Stimulated activated CD8-positive, alpha-beta memory T cell treated with anti-CD3 and anti-CD28 coated beads, Interleukin-4, amount 100 ng/mL, for 1 hour (primary cell): ENCODE measurements at places on chromosomes 5 and 9.

GRCh38 chr5:58334035-58334434 is 125.9 kb downstream of the PLK2 start:
- DNase-seq, result no peak

DNA sequence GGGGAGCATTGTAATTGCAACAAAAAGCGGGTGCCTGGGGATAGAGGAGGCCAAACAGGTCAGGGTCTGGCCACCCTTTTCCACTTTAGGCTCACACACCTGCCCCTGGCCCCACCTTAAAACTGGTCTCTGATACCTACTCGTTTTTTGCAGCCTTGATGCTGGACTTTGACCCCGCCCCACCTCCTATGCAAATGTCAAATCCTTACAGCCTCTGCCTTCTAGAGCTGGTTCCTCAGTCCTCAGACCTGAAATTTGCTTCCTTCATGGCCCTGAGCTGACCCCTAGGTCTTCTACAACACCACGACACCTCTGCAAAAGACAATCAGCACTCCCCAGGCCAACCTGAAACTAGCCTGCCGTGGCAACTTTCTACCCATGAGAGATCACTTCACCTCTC is 37.7 kb downstream of the SMIM23 start:
- DNase-seq, result no peak

DNA sequence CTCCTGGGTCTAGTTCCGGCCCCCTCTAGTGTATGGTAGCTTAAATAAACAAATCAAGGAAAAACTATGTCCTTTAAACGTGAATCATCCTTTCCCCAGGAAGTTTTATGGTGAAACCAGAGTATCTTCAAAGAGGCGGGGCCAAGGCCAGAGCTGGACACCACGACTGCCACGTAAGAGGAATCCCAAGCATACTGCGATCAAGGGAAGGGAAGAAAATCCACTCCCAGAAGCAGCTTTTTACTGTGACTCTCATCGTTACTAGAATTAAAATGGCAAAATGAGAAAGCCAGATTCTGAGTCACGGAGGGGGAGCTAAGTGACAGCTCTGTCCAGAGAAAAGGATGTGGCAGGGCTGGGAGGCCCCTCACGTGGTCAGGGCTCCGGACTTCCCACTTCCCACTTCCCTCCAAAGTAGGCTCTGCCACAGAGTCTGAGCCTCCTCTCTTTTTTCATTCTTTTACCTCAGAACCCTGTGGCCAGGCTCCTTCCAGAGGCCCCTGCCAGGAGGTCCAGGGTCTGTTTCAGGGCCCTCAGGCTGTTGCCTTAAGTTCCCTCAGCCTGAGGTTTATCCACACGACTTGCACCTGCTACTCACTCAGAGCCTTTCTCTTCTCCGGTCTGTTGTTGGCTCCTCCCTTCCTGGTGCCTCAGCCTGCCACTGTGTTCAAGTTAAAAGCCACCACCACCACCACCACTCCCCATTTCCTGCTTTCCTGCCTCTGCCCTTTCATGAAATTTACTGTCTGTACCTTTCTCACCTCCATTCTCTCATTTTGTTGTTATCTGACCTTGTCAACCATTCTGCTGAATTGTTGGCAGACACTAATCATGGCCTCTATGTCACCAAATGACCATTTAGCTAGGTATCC is 1.4 kb upstream of the GLRX start:
- DNase-seq, result no peak

GRCh38 chr9:33475357-33475756 is 1.6 kb upstream of the NOL6 start:
- no peak for DNase-seq

DNA sequence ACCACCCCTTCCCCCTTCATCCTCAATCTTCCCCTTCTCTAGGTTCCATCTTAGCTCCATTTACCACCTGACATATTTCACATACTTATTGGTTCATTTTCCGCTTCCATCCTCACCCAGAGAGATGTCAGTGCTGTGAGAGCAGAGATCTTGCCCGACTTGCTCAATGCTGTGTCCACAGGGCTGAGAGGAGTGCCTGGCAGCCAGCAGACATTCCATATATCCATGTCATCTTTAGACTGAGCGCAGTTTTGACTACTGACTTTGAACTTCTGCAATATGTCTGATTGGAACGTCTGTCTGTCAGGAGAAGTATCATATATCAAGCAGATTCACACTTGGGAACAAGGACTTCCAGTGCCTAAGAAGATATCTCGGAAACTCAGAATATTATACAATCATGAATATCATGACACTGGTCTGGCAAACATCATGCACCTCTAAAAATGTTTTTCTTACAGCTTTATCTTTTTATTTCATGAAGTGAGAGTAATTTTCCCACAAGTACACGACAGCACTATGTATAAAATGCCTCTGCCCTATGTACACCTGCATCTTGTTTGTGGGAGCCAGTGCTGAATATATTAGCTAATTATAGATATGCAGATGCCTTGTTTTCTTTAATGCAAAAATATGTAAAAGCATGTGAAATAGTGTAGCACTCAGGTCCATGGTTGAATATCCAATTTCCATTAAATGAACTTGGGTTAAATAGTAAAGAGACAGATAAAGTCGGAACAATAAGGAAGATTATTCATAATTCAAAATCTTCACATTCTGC is 454.0 kb upstream of the DAP start:
- DNase-seq, result no peak

DNA sequence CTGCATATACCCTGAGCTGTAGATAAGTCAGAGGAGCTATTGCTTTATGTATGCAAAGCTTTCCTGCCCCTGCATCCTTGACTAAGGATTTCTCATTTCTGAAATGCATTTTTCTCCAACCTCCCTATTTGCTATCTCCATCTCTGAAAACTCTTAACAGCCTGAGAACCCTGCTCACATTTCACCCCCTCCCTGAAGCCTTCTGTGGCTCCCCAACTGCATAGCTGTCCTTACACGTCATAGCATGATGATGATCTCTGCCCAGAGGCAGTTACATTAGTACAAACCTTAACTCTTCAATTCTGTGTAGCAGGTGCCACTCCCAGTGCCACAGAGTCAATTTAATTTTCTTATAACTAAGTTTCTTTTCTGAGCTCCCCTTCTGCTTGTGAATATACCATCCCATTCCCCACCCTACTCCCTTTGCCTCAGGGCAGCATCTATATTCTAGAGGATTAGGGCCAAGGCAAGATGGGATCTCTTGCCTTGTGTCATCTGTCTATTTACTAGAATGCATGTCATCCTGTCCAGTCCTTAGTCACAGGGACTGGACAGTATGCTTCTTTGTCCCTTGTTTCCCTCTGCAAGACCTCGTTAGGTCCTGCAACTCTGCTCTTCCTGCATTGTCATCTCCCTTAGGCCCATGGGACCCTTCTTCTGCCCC is 149.7 kb upstream of the SPRY4 start:
- no peak for DNase-seq

DNA sequence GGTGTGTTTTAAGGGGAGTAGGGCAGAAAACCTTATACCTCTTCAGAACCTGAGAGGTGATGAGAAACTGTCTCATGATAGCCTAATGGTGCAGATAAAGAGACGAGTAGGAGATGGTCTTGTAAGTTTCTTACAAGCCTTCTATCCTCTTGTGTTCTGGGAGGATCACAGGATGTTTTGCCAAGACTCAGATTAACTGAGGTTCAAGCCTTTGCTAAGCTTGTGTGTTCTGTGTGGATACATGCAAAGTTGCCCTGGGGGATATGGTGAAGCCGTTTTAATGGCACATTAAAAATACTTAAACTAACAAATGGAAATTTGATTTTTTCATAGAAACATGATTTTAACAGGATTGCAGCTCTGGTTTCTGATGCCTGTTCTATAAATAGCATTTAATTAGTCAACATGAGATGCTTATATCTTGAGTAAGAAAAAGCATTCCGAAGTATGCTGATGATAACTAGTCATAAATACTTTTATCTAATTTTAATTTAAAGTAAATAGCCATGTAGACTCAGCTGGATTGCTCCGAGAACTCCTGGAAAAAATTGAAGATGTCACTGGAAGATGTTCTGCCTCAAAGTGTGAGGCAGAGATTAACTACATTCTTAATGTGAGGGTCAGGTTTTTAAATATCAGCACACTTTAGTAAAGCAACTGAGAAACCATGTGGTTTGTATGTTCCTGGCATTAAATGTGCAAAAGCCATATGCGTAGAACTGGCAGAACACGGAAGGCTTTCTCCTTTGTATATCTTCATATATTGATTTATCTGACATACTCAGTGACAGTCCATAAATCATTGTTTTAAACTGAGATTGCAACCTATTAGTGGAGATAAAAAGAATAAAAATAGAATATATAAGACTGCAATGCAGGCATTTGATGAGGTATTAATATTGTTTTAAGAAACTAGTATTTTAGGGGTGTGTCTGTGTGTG is 53.7 kb downstream of the IPO11 start:
- DNase-seq, result no peak

DNA sequence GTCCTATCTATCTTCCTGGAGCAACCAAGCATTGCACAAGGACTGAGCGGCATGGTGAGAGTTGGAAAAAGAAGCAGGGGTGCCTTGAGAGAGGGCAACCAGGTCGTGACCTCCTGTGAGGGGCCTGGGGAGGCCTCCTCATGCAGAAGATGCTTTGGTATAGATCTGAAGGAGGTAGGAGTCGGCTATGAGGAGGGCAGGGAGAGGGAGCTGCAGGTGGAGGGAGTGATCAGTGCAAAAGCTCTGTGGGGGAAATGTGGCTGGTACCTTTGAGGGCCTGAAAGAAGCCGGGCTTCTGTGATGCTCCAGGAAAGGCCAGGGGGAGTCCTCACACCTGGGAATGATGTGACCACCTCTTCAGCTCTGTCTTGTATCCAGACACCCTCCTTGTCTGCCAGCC is 3.6 kb upstream of the SLC25A48 start:
- DNase-seq, result no peak

DNA sequence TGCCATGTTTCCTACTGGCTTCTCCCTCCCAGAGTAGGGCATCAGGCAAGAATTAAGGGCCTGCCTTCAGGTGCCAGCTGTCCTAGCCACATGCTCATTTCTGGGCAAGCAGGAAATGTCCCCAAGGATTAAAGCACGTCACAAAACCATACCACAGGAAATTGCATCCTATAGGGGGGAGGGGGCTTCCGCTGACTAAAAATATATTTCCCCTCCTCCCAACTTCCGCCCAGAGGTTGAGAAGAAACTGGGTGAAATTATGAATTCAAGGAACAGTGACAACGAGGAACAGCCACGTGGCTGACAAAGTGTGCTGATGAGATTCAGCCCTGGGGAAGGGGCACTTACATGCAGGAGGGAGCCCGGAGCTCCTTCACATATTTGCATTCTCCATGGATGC is 4.1 kb downstream of the HBEGF start:
- DNase-seq, result no peak

DNA sequence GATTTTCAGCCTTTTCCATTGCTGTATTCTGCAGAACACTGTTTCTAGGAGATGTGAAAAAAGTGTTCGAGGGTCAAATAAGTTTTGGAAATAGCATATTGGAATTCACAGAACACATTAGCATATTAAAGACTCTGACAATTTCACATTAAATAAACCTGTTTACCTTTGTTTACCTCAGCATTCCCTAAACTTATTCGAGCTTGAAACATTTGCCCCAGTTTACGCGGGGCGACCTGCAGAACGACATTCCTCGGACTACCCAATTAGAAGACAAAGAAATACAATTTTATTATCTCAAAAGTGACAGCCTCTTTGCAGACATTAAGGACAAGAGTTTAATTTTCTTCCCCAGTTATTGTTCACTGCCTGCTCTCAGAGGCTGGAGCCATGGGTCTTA is 110.3 kb upstream of the NFIB start:
- no peak for DNase-seq

DNA sequence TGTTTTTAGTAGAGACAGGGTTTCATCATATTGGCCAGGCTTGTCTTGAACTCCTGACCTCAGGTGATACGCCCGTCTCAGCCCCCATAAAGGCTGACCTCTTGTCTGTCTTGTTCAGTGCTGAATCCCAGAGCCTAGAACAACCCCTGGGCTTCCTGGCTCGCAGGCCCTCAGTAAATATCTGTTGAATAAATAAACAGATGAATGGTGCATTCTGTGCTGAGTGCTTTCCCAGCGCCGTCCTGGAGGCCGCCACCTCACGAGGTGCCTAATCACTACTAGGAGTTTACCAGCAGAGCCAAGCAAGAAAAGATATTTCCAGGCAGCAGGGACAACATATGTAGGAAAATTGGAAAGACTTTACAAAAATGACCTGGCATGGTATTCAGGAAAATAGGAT is 88.5 kb downstream of the SNX24 start:
- DNase-seq, result no peak

DNA sequence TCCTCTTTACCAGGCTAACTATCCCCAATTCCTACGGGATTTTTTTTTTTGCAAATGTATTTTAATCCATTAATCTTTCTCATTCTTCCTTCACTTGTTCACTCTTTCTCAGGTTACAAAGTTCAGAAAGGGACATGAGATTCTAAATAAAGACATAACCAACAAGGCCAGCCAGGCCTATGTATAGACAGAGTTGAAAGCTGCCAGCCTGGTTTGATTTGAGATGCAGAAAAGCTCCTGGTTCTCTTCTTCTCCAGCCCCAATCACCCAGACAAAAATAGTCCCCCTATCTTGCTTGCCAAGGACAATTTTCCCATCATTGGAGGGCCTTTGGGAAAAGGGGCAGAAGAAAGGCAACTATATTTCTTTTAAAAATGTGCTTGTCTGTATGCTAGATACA is 398.8 kb downstream of the NFIB start:
- DNase-seq, result no peak

- DNase-seq, result peak; percentile 6
Measured at GRCh38 chr9:69027355-69028097, 8.0 kb upstream of the FXN start.

DNA sequence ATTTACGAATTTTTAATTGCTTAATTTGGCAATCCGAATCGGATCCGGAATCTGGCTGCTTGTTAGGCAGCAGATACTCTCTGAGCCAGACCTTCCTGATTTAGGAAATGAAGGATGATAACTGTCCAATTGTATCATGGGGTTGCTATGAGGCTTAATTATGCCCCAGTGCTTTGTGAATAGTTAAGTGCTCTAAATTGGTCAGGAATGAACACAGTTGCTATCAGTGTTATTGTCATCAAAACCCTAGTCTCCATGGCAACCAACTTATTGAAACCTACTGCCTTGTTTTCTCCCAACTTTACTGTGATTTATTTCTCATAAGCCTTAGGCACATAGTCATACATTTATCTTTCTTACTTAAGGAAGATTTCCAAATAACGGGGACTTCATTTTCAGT is 47.9 kb downstream of the MAMDC2 start:
- DNase-seq, result no peak

GRCh38 chr5:131644822-131645221 is 9.8 kb upstream of the RAPGEF6 start:
- no peak for DNase-seq

- DNase-seq, result no peak
Measured at GRCh38 chr5:105503950-105504349, 1941.4 kb upstream of the NUDT12 start.
